ENCODE measurements at places on chromosomes 5 and 9.

- DNase-seq, result peak; percentile 71
Observed at GRCh38 chr5:134526483-134527155, 1.1 kb downstream of the JADE2 start.

- no peak for DNase-seq
Observed at GRCh38 chr5:148939676-148940075, 113.3 kb downstream of the ADRB2 start.

DNA sequence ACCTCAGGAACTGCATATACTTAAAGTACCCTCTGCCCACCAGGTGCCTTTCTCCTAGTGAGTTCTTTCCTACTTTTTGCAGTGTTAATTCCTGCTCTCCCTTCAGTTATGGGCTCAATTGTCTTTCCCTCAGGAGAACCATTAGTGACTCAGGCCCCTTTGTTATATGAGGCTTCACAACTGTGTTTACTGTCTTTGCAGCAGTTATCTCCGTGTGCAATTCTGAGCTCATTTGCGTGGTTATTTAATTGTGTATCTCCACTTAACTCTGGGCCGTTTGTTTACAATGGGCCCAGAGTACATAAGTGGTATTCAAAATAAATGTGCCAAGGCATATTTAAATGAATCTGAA is 9.6 kb downstream of the FBXO38 start:
- no peak for DNase-seq

GRCh38 chr9:127971357-127972235 is 9.2 kb downstream of the EEIG1 start:
- DNase-seq, result no peak

GRCh38 chr5:76425928-76426804 is 23.1 kb downstream of the IQGAP2 start:
- no peak for DNase-seq

DNA sequence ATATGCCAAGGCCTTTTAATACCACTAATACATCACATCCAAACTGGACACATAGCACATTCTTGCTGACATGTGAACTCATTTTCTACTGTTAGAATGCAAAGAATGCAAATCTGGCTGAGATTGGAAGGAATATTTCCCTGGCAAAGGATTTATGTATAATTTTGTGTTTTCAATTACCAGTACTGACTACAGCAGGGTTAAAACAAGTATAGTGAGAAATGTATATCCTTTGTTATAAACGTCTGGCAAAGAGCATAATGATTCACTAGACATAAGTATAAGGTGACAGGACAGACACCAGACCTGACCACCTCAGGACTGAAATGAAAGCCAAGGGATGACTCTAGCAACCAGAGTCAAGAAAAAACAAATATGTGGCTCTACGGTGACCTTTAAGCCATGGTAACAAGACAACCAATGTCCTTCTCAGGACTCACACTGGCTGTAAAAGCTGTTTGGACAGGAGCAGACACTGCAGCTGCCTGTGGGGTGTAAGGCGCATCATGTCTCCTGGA is 95.0 kb downstream of the MRPS27 start:
- DNase-seq, result no peak

- no peak for DNase-seq
Observed at GRCh38 chr5:92836855-92837755, 743.9 kb downstream of the NR2F1-AS1 start.

DNA sequence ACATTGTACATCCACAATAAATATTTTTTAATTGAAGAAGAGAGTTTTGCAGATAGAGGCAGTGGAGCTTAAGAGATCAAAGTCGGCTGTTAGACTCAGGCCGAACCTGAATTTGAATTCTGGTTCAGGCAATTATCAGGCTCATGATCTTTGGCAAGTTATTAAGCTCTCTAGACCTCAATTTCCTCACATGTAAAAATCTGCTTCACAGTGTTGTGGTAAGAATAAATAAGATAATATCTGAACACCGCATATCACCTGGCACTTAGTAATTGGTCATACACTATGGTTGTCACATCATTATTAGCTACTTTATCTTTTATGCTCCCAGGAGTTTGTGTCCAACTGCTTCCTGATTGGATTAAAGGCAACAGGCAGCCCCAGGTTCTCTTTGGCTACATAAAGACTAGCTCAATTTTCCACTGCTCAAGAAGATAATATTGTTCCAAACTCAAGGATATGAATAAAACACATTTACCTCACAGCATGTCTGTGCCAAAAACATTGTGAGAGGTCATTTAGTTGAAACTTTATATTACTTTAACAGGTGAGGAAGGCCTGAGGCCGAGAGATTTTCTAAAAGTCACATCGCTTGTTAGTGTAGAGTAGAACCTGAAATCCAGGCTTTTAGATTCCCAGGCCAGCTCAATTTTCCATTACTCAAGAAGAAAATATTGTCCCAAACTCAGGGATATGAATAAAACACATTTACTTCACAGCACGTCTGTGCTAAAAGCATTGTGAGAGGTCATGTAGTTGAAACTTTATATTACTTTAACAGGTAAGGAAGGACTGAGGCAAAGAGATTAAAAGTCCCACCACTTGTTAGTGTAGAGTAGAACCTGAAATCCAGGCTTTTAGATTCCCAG is 289.2 kb upstream of the PTGER4 start:
- no peak for DNase-seq

DNA sequence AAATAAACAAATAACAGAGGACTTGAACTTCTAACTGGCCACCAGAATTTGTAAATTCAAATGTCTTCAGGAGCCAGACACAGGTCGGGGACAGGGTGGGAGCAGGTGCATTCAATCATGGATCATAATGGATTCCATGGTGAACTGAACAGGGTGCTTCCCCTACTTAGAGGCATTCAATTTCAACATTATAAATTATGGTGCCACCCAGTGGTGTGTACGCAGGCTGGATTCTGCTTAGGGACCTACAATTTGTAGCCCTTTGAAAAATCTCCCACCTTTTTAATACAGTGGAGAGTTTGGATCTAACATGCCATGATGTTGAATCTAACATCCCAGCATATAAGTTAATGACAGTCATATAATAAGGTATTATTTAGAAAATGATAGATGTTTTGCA is 22.3 kb downstream of the KLF9 start:
- no peak for DNase-seq

DNA sequence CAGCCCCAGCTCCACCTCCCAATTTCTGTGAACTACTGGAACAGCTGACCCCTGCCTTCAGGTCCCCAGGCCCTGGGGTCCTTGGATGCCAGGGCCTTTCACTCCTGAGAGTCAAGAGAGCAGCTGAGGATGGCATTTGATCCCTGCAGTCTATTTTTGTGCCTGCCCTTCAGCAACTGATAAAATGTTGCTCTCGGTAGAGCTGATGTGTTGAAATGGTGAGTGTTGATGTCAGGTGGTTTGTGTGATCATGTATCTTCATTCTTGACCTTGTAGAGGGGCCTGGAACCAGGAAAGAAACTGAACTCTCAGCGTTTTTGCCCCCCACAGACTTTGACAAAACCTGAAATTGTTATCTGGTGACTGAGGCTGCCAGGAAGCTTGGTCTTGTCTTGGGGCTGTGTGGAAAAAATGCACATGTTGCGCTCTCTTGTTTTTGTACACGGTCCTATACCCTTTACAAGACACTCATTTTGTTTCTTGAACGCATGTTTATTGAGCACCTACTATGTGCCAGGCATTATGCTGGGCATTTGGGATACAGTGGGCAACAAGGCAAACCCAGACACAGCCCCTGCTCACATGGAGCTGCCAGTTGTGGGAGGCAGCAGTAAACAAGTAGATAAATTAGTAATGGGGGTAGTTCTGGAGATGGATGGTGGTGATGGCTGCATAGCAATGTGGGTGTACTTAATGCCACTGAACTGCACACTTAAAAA is 78.3 kb downstream of the PPARGC1B start:
- DNase-seq, result no peak
